ENCODE measurements at places on chromosomes 5 and 9. TPM values are rescaled to one million over a fixed set of nuclear protein-coding genes. Genes with fewer than 3 reads are reported as not detected.
A peak's percentile ranks its signal among the peaks of the same experiment; 100 is the strongest.

GRCh38 chr9:78858266-78858665 lies 561.3 kb downstream of the PSAT1 start:
- no peak for DNase-seq

GRCh38 chr5:73968729-73969128 lies 342.7 kb downstream of the ARHGEF28 start:
- peak; percentile 41 for DNase-seq

GRCh38 chr5:61626639-61627282 lies 294.7 kb downstream of the ZSWIM6 start:
- DNase-seq: no peak

ZNF300 gene
- 7.2 TPM for total RNA-seq

IFNA13 gene
- not detected for total RNA-seq

CDKN2A gene
- 310 TPM for total RNA-seq

DNA sequence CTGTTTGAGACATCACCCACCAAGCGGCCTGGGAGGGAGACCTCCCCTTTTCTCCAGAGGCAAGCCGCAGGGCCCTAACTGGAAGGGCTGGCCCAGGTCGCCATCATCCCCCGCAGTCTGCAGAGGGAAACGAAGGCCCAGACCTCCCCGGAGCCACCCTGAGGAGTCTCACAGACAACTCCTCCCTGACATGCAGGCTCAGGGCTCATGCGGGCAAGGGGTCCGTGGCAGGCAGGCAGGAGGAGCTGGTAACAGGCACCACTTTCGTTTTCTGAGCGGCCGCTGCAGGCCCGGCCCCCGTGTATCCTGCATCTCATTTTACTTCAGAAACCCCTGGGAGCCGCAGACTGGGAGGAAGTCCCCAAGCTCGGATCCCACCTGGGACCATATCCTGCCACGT lies 192.0 kb upstream of the PPP1R26 start:
- DNase-seq: no peak

ADGRD2 gene
- not detected for total RNA-seq

FABP6 gene
- not detected for total RNA-seq

ZFP37 gene
- total RNA-seq: 4.9 TPM

- DNase-seq: no peak
These were observed 57.7 kb upstream of the KLF4 start for GRCh38 chr9:107547303-107547702.

DNA sequence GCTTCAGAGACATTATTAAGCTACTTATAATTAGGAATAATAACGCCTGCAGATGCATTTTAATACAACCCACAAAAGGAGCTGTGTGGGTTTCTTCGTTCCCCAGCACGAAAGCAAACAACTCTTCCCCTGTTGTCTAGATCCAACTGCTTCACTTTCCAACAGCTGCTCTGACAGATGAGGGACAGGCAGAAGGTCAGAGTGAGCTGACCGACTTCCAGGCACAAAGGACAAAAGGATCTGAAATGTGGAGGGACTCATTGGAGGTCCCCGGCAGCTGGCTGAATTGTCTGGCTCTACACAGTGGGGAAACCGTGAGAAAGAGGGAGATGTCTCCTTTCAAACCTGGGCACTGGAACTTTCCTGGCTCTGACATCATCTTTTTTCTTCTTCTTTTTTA lies 79.1 kb upstream of the ALDH1B1 start:
- DNase-seq: no peak

- no peak for DNase-seq
These were observed 7.8 kb upstream of the TBC1D9B start for GRCh38 chr5:179915406-179915935.

DNA sequence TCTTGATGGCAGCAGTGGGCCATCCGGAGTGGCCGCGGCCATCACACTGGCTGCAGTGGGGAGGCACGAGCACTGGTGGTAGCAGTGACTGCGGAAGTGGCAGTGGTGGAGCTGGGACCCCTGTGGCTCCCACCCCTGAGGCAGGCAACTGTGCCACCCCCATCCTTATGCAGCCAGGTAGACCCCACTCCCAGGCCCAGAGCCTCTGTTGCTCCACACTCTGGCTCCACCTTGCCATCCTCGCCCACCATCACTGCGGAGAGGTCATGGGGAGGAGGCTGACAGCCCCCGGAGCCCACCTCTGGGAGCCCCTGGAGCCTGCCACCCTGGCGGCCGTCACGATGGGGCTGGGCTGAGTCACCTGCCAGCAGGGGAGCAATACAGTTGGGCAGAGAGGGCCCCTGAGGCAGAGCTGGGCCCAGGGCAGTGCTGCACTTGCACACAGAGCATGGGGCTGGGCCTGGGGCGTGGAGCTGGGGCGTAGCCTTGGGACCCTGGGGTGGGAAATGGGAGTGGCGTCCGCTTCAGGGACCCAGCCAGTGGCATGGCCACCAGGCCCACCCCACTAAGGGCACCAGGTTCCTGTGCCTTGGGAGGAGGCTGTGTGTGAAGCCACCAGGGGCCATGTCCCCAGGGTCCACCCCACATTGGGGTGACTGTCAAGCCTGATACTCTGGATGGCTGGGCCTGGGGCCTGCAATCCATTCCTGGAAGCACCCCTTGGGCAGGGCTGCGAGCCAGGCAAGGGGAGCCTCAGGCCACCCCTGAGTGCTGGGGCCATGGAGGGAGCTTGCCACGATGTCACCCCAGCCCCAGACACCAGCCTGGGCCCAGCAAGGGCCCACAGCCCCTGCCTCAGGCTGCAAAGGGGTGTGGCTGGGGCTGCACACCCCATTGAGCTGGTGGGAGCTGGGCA lies 7.7 kb downstream of the AMBP start:
- DNase-seq: no peak

DNA sequence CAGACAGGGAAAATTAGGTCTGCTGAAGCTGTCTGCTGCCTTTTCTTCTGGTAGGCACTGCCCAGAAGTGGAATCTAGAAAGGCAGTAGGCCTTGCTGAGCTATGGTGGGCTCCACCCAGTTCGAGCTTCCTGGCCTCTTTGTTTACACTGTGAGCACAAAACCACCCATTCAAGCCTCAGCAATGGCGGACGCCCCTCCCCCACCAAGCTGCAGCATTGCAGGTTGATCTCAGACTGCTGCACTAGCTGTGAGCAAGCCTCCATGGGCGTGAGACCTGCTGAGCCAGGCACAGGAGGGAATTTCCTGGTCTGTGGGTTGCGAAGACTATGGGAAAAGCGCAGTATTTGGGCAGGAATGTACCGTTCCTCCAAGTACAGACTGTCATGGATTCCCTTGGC lies 18.5 kb downstream of the AGTPBP1 start:
- DNase-seq: no peak

DNA sequence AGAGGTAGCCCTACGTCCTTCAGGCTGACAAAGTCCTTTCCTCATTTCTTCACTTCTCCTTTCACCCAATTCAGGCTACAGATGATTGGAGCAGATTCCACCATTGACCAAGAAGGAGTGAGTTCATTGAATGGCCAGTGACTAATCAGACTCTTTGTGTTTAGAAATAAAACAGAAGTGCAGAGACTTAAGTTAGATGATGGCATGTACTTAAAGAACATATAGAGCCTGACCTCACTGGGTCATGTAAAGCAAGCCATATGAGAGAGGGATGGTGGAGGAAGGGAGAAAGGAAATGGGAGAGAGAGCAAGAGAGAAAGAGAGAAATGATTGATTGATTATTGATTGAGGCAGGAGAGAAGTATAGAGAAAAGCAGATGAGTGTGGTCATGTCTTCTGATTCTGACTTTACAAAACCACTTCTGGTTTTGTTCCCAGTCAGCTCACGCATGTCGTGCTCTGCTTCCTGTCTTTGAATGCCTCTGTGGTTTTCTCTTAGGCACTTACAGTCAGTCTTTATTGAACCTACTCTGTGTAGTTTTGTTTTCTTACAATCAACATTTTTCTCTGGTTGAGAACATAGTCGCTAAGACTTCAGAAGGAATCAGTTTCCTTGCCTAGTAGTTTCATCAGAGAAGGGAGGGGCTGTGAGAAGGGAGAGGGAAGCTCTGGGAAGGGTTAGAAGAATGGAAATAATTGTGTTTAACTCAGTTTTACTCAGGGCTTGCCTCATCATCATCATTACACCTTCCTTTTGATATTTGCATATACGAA lies 149.2 kb upstream of the KLF9 start:
- peak; percentile 58 for DNase-seq

DNA sequence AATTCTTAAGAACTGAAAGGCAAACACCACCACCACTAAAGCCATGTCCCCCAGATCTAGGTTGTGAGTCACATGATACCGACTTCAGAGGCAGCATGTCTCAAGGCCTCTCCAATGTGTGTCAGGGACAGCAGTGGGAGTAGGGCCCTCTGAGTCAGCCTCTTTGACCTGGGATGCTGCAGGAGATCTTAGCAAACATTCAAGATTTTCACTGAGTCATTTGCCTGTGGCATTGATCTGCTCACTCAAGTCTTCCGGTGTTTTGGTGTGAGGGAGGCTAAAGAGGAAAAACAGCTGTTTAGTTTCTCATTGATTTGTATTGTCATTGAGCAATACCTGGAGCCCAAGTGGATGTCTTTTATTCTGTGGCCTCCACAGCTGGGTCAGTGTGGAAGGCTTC lies 36.1 kb downstream of the TMC1 start:
- DNase-seq: peak; percentile 96

DNA sequence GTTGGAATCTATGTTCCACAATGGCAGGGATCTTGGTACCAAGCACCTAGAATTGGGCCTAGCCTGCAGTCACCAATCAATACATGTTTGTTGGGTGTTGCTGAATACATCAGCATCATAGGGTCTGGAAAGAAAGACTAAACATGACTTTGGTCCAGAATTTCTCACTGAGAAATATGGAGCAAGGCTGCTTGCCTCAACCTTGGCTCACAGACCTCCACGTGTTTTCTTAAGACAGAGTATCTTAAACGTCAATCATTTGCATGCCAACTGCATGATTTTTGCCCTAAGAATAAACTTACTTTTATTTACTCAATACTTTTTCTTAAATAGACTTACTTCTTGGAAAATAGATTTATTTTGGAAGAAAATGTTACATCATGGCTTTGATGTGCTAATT lies 22.7 kb upstream of the TRAF1 start:
- no peak for DNase-seq

- DNase-seq: no peak
These were observed 160.3 kb upstream of the TRPC7 start for GRCh38 chr5:136525597-136525996.

TLX3 gene
- total RNA-seq: not detected

FBXL7 gene
- 6.2 TPM for total RNA-seq

GHR gene
- total RNA-seq: 0.26 TPM

PTGES gene
- total RNA-seq: 0.34 TPM

- peak; percentile 24 for DNase-seq
These were observed 1.9 kb downstream of the VLDLR start for GRCh38 chr9:2623288-2624050.

GRCh38 chr9:136476369-136477150 lies 6.3 kb downstream of the SEC16A start:
- DNase-seq: no peak
